ENCODE measurements at places on chromosomes 7 and 10. TPM values are rescaled to one million over a fixed set of nuclear protein-coding genes. Genes with fewer than 3 reads are reported as not detected.

DNA sequence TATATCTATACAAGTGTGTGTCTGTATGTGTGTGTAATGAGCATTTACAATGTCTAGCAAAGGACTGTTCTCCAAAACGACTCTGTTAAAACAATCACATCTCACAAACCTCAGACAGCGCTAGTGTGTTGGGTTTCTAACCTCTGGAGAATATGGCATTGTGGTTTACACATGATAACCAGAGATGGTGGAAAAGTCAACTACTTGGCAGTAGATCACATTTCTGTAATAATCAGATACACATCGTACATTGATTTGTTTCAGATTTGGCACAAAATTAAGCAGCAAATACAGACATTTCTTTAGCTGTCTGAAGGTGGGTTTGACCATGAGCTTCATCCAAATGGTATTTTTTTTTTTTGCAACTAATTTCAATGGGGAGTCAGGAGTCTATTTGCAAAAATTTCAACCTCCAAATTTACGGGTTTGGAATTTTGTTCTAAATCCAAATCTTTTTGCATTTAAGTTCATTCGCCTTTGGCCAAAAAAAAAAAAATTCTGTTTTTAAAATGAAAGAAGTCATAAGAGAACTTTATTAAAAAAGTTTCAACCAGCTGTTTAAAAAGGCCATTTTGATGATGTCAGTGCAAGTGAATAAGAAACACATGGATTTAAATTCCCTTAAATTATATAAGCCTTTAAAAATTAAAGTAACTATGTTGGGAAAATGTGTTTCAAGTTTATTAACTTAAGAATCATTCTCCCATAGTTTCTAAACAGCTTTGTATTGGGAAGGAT lies 127.8 kb downstream of the TMEM26 start:
- DNase-seq = no peak

DNA sequence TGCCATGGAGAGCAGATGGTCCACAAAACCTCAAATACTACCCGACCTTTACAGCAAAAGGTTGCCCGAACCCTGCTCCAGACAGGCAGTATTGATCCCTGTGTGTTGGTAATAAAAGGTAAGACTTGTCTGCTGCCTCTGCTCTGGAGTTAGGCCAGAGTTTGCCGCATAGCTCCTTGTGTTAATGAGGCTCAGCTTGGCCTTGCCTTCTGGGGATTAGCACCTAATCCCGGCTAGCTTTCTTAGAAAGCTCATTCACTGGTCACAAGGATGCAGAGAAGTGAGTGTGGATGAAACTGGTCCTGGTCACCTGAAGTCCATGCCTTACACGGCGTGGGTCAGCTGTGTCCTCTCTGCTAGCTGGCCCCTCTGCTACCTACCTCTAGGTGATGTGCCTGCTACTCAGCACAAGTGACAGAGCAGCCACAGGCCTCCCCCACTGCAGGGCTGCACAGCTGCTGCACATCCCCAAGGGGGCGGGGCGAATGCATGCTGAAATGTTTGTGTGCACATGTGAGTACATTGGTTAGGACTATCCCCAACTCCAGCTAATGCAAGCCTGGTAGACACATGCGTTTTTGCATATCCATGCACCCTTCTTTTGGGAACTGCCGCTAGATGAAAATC lies 31.7 kb upstream of the SYPL1 start:
- DNase-seq = no peak

The OPN1SW gene
- total RNA-seq = not detected

GRCh38 chr7:106273009-106273668 lies 11.6 kb downstream of the NAMPT start:
- DNase-seq = no peak

The SPDYE2B gene
- total RNA-seq = not detected

DNA sequence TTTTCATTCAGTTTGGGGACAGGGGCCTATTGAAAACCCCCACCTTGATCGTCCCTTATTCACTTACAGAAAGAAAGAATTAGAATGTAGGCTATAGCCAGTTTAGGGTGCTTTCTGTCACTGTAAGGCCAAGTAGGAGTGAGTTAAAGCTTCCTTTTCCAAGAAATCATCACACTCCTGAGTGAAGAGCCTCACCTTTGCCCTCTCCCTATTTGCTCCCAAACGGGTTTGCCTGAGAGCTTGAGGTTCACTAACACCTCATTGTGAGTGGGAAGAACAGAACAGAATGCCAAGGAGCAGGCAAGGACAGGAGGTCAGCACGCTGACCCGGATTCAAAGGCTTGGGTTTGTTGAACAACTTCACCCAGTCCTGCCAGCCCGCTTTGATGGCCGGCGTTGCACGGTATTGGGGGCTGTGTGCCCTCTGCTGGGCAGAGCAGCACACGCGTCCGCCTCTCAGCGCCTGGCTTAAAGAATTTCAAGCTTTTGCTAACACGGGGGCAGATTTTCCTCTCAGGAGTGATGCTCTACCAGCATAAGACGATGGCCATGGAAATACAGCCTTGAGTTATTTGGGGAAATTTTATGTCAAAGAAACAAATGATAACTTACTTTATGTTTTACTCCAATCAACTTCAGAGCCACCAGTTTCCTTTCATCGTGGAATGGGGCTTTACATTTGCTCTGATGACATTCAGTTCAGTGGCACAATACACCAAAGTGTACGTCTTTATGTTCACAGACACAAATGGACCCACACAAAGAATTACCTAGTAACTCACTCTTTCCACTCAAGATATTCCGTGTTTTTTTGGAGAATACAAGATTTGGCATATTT lies 470.0 kb downstream of the SUGCT start:
- peak; percentile 66 for DNase-seq

- no peak for DNase-seq
Measured at GRCh38 chr10:61588770-61589211, 73.9 kb upstream of the CABCOCO1 start.

DNA sequence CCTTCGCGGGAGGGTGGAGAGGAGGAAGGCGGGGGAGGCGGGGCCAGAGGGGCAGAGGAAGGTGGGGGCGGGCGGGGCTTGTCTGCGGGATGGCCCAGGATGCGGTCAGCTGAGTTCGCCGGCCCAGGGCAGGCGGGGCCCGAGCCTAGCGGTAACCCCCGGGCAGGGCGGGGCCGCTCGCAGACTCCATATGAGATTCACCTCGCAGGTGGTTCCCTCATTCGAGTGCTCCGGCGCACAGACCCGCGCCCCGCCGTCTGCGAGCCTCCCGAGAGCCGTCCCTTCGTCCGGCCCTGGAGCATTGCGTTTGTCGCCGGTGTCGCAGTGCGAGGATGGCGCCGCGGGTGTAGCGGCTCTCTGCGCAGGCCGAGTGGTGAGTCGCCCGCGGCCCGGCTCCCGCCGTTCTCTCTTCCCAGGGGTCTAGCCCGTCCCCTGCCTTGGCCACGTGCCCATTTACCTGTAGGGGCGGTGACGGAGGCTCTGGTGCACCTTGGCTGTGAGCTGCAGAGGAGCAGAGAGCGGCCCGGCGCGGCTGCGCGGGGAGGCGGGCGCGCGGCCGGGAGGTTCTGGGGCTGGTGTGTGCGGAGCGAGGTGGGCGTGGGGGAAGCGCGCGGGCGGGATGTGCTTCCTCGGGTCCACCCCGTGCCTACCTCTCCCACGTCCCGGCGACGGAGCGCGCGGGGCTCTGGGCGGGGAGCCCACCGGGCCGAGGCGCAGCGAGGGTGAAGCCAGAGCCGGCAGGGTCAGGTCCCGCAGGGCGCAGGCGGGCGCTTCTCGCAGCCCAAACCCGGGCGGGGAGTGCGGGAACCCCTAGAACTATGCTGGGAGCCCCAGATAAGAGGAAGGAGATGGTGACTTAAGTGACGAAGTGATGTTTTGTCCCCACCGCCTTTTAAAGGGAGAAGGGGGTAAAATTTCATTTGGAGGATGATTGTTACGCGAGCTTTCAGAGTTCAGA lies at the start of gene UPP1:
TSS of gene UPP1 (plus strand) at position 220 of the 958 bp plus-strand sequence. CDS start 5,519 bp downstream, outside the sequence.
- peak; percentile 97 for DNase-seq

DNA sequence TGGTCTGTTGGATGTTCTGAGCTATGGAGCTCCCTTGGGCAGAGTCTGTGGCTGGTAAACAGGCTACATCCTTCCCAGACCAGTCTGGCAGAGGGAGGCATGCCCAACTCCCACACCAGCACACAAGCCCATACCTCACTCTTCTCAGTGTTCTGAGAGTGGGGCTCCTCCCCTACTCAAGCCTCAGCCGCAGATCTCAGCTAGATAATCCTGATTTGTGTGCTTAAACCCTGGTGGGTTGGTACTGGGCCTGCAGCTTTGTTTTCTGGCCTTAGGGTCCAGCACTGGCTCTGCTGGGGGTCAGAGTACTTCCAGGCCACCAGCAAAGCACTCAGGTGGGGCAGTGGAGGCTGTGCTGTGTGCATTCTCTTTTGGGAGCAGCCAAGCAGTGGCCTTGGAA lies 70.4 kb downstream of the MGAM2 start:
- DNase-seq = no peak

- no peak for DNase-seq
Measured at GRCh38 chr10:86254081-86254480, 112.5 kb downstream of the GRID1 start.

- peak; percentile 54 for DNase-seq
Measured at GRCh38 chr10:36802490-36803153, 322.8 kb upstream of the ANKRD30A start.

The GNGT1 gene
- total RNA-seq = not detected

DNA sequence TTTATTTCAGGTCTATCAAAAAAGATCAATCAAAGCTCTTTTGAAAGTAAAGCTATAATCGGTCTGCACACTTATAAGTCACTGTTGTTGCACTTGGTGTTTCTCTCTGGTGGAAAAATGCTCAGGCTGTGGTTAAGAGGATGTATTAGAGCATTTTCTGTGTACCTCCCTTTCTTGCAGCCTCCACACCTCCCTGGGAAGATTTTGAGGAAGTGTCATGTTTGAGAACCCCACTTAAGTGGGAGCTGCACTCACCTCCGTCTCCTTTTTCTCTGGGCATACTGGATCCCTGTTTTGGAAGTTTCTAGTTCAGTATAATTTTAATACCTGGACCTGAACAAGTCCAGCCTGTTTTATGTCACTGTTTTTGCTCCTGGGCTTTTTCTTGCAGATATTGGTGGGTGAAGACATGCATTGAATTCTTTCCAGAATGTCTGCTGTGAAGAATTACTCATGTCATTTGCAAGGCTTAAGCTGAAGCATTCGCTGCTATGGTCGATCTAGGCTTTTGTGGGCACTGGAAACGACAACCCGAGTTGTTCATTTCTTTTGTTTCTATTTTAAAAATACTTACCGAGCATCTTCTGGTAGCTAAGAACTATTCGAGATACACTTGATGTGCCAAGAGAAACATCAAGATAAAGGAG lies 36.6 kb downstream of the TCF7L2 start:
- no peak for DNase-seq

The RNF133 gene
- total RNA-seq = 0.51 TPM

- DNase-seq = peak; percentile 41
Measured at GRCh38 chr7:128738570-128739047, 550 bp upstream of the CALU start.

- DNase-seq = no peak
Measured at GRCh38 chr7:38396852-38397251, 123.4 kb upstream of the TARP start.

DNA sequence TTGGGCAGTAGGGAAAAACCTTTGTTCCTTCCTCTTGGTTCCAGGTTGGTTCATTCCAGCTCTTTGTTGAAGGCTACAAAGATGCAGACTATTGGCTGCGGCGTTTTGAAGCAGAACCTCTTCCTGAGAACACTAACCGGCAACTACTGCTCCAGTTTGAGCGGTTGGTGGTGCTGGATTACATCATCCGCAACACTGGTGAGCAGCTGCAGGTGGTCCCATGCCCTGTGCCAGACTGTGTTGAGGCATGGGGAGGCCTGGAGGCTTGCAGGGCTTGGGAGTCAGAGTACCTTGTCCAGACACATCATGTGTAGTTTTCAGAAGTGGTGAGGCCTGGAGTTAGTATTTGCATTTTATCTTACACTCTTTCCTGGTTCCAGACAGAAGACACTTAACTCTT lies 16.3 kb downstream of the PI4K2A start:
- DNase-seq = no peak

GRCh38 chr10:106479636-106480035 lies 684.9 kb downstream of the SORCS1 start:
- no peak for DNase-seq

- no peak for DNase-seq
Measured at GRCh38 chr7:158246272-158246959, 341.2 kb downstream of the PTPRN2 start.

GRCh38 chr7:96719164-96719563 lies 9.5 kb upstream of the SEM1 start:
- no peak for DNase-seq

DNA sequence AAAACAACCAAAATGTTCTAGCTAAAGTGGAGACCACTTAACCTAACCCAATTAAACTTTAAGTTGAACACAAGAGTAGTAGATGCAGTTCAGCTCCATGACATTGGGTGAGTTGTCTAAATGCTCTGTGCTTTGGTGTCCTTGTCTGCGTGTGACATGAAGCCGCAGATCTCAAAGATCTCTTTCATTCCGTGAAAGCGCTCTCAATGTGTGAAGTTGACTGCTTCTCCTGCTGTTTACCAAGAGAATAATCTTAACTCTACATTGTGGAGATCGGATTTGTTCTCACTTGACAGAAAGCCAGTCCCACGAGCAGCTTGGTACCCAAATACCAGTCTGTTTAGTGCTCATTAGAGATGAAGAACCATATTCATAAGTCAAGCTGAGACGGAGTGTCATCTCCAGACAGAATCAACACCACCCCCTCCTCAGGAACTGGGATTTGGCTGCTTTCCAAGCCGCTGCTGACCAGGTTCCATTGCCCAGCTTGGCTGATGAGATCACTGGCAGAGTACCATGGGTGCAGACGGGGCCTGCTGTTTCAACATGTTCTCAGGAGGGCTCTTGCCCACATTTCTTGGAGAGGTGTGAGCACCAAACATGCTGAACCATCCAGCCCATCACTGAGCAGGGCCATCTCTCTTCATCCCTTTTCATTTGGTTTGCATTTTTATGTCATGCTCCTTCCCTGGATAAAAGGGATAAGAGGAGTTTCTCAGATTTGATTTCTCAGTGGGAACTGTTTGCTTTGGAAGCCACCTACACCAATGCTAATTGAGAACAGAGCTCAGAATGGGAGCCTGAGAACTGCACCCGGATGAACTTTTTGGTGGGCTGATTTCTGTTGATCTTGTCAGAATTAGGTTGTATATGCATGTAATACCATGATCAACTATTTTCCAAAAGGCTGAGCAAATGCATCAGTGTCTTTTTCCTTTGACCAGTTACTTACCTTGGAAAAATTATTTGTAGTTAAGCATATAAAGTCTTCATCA lies 95.8 kb upstream of the AGBL3 start:
- DNase-seq = peak; percentile 53

The FXYD4 gene
- total RNA-seq = not detected

- no peak for DNase-seq
Measured at GRCh38 chr7:5417106-5418071, 6.2 kb downstream of the TNRC18 start.

- no peak for DNase-seq
Measured at GRCh38 chr7:131244259-131244852, 83.3 kb upstream of the MKLN1 start.

DNA sequence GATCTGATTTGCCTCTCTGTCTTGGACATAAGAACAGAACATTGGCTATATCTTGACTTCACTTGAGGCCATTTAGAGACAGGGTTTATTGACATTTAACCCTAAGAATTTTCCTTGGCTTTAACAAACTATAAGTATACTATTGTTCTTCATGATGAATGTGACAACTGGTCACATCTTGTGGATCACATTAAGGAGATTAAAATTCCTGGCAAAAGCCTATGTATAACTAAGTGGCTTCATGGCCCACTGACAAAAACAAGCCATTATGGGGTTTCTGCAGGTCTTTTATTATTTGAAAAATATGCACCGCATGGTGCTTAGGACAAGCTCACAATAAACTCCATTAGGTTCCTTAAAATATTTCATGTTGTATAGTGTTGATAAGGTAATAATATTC lies 54.8 kb downstream of the THNSL1 start:
- DNase-seq = no peak

The AGMO gene
- total RNA-seq = 0.35 TPM

All from Right ventricle myocardium superior (tissue), 1 donor.